ENCODE measurements at places on chromosomes 7 and 10.

DNA sequence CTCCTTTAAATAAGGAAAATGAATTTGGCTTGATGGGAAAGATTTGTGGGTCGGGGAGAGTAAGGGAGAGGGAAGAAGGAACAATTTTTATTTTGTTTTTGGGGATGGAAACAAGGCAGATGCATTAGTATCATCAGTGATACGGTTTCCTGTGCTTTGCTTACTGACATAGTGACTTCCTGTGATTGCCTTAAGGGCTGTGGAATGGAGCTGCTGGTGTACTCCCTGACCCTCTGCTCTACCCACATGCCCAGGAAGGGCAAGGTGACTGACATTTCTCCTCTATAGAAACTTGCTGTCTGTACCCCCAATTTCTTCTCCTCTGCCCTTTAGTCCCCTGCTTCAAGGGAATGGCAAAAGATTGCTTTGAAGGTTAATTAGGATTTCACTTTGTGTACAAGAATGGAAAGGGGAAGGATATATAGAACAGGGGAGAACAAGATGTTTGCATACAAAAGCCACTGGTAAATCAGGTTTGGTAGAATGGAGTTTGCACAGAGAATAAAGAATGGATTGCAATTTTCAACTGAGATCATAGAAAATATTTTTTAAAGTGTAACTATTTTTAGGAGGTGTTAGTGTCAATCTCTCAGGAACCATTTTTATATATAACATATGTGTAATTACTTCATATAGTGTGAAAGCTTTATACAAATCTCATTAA is 129.0 kb upstream of the AGR3 start:
- no peak for DNase-seq

DNA sequence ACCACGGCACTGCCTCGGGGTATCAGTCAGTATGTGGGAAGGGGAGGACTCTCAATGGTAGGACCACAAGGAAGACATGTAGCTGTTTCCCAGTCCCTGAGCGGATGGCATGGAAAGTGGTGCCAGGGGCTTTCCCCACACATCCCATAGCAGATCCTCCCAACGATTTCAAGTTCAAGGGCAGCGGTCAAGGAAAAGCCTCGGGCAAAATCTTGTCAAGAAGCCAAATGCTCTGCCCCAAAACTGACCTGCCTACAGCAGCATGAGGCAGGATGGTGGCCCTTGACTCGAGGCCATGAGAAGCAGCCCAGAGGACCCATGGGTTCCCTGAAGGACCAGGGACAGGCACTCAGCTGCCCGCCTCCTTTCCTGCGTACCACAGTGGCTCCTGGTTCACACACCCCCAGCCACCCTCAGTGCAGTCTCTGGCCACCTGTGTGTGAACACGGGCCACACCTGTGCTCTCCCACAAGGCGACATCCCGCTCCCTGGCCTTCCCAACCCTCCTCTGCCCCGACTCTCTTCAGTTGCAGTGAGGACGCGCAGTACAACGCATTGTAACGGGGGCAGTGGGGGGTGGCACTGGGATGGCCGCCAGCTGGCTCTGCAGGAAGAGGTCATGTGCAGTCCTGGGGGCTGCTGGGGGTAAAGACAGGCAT is 43.6 kb downstream of the CTBP2 start:
- DNase-seq = no peak

- no peak for DNase-seq
Measured at GRCh38 chr7:13540429-13540828, 449.0 kb downstream of the ETV1 start.

DNA sequence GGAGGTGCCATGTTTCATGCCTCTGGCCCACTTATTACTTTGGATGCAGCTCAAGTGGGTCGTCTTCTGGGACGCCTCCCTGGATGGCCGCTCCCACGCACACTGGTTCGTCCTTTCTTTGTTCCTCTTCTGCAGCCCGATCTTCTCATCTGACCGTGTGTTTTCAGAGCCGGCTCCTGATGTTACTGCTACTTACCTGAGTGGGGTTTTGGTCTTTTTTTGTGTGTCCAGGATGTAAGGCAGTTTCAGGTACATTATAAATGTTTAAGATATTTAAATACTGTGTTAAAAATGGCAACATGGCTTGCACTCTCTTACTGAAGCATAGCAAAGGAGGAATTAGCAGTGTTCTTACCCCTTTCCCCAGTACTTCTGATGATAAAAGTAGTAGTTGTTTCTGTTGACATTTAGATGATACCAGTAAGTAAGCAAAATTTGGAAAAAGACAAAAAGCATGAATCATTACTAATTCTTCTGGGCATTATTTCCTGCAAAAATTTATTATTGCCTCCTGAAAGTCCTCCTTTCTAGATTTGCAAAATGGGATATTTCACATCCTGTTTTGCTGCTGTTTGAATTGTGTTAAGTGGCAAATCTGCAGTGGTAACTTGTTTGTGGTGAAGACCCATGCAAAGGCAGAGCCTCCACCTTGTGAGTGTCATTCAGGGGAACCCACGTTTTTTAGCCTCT is 59.4 kb downstream of the SHH start:
- DNase-seq = no peak

DNA sequence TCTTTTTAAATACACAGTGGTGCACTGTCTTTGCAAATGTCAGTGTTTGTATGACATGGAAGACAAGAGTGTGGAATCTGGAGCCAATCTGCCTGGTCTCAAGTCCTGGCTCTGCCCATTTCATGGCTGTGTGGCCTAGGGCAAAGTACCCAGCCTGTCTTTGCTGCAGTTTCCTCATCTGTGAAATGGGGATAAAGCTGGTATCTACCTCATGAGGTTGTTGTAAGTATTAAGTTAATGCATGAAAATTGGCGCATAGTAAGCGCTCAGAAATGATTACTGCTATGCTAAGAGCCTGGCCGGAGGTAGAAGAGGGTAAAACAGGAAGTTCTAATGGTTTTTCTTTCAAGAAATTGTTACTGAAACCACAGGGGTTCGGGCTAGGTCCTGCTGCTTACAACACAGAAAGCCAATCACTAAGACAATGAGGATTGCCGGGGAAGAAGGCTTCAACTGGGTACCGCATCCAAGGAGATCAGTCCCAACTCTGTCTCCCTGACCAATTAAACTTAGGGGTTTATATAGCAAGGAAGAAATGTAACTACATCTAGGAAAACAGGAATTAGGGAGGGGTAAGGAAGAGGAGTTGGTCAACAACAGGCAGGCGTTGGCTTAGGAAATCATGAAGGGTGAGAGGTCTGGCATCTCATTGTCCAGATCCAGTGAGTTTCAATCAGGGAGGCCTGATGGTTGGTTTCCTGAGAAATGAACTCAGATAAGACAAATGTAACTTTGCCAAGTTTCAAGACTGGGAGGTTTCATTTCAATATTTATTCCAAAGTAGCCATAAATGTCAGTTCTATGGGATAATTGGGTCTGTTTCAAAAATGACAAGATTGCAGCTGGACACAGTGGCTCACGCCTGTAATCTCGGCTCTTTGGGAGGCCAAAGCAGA is 57.0 kb downstream of the CHST3 start:
- DNase-seq = no peak

DNA sequence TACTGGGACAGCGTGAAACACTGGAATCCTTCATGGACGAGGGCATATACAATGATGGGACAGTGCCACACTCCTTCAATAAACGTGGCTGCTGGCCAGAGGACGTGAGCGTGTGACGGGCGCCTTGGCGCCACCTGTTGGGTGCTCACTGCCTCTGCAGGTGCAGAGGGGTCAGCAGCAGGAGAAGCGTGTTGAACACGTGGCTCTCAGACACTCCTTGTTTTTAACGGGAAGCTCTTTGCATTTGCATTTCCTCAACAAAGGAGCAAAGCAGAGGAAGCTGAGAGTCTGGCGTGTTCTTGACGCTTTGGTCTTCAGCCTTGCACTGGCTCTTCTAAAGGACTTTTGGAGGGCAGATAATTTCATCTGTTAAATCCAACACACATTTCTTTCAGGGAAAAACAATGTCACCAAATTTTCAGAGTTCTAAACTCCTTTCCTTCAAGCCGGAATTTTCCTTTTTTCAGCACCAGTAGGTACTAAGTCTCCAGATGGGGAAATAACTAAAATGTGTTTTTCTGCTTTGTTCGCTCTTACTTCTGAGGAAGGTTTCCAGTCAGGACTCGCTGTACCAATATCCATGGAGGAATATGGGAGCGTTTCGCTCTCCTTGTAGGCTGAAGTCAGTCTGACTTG is 2.9 kb upstream of the GET4 start:
- peak; percentile 24 for DNase-seq

DNA sequence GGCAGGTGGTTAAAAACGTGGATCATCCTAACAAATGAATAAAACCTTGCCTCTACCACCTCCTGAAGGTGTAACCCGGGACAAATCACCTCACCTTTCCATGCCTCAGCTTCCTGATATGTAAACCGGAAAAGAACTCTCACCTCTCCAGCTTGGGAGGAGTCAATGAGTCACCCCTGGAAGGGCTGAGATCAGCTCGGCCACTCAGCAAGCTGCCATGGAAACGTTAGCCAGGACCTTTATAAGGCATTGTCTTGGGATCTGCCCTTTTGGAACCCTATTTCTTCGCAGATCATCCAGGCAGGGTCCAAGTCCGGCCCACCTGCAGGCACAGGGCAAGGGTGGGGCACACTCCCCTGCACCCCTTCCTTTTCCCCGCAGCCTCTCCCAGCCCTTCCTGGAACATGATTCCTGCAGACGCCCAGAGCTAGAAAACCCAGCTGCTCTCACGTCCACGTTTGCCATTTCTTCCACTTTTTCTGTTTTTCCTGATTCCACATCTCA is 81.6 kb upstream of the PFKP start:
- DNase-seq = no peak

GRCh38 chr7:159045839-159046238 is 98.8 kb downstream of the VIPR2 start:
- no peak for DNase-seq

DNA sequence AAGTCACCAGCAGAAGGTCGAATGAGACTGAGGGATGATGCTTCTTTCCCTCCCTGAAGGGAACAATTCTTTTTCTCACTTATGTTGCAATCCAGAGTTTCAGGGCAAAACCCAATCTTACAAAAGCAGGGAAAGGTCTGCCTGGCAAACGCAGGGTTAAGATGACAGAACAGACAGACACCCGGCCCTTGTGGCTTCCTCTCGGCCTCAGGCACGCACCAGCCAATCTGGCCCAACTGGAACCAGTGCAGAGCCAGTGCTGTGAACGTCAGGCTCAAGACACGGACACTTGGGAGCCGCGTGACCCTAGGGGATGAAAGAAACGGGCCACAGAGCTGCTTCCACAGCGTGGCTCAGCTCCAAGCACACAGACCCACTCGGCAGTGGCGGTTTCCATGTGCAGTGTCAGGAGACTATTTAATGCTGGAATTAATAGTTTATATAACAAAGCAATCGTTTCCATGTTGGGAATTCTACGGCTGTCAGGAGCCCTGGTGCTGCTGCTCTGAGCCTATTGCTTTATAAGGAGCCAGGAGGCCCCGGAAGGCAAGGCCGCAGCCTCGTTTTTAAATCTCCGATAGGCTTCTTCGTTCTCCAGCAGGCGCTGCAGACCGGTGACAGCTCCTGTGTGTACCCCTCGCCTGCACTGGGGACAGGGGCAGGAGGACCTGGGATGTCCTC is 198.4 kb downstream of the DIP2C start:
- DNase-seq = no peak

DNA sequence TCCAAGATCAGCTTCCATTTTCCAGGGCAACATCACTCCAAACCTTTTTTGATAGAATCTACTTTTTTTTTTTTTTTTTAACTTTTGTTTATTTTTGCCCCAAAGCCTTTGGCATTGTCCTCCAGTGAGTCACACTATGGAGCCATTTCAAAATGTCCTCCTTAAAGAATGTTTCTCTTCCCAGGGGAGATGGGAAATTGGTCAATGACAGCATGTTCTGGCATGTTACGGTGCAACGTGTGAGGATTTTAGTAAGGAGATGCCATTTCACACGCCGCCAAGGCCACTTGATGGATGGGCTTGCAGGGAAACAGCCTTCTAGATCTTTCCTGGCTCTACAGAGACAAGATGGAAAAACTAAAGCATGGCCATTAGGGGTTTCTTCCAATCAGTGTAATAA is 30.7 kb upstream of the TRIL start:
- no peak for DNase-seq

DNA sequence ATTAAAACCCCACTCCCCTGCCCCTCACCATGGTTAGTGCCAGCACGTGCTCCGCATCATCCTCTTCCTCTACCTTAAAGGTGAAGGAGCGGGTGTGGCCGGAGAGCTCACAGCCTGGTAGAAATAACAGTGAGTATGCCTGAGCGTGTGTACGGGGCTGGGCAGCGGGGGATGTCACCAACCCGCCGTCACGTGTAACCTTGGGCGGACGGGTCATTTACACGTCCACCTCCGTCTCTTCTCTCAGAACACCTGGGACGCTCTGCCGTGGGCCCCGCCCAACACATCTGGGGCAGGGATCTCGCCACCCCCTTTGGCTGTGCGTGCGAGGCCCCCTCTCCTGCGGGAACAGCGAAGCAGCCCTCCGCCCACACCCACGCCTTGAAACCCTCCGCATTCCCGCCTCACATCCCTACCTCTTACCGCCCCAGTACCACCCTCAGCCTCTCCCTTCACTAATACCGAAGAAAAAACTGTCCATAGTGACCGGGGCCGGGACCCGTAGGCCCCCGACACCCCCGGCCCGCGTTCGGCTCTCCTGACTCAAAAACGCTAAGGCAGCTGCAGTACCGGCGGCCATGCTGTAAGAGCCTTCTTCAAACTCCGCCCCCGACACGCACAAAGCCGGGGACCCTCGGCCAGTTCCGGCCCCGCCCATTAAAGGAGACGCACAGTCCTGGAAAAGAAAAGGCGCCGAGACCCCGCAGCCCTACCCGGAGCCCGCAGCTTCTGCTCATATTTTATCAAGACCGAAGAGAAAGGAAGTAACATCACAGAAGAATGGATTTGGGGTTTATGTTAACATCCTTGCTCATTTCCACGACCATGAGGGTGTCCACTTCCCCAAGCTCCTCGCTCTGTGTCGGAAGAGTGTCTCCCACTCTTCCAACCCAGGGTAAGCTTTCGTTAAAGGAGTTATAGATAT is at the start of gene NPM3:
Gene NPM3, minus strand, starts transcription at position 636 of the 925 bp plus-strand sequence. Its CDS starts 56 bp downstream, at position 580.
- DNase-seq = peak; percentile 74

GRCh38 chr10:61663466-61663865 is 737 bp downstream of the CABCOCO1 start:
- DNase-seq = no peak

DNA sequence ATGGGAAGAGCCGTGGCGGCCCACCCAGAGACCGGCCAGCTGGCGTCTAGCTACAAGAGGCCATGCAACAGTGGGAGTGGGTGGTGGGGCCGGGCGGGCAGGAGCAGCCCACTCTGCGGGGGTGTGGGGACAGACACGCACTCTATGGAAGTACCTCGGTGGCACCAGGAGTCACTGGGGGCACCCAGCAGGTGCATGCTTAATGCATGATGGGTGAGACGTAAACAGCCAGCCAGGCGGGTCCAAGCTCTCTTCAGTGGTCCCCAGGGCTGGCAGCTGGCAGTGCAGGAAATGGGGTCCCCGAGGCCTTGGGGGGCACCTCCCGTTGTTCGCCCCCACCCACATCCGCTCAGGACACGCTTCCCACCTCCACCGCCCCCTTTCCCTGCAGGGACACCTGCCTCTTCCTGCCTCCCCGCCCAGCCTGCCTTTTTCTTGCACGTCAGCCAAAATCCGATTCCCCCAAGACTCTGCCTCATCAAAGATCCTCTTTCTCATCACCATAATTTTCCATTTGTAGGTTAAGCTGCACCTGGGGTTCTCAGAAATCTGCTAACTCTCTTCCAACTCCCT is 22.6 kb upstream of the PSMG3 start:
- no peak for DNase-seq

All from NCI-H2227 treated with DMSO at 0.1 percent for 48 hours (cell line).